IMR-90 (cell line): ENCODE measurements at places on chromosomes 5 and 9. TPM values are rescaled to one million over a fixed set of nuclear protein-coding genes. Genes with fewer than 3 reads are reported as not detected.

DNA sequence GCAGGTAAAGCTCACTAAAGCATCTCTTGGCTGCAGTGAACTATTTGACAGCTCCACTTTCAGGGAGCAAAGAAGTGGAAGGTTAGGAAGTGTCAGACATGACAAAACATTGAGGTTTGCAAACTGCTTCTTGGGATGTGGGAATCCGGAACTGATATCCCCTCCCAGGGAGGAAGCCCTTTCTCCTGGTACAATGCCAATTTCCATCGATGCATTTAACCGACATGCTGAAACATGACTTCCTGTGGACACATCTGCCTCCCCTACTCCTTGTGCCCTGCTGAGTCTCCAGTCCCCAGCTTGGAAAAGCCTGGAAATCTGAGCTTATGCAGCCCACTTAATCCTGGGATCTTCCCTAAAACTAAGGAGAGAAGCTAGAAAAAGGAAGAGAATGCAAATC, 323.1 kb upstream of the DAP start:
- no peak for DNase-seq

DNA sequence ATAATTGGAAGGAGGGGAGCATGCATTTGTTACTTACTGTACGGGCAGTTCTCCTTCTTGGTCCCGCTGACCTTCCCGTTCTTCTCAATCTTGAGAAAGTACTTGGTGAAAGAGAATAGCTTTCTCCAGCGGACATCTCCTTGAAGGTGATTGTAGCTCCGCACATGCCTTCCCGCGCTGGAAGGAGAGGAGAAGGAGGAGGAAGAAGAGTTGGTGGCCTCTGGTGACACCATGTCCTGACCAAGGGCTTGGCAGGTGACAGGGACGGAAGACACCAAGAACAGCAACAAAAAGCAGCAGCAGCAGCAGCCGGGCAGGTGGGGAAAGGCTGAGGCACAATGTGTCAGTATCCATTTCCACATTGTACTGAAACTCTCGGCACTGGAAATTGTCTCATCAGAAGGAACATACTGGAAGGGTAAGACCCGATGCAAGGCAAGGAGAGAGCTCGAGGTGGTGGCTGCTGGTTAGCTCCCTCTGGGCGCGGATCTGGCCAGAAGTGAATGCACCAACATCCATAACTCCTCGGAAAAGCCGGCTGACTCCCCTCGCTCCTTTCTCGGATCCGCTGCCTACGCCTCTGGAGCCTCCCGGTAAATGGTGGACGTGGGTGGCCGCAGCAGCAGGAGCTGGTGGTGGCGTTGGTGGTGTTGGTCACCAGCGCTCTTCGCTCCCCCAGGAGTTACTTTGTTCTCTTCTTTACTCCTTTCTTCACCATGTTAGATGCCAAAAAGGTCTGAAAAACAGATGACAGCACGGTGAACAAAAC, 715 bp downstream of the FGF10 start:
- DNase-seq, result peak; percentile 2

GRCh38 chr5:141713616-141714309, 31.7 kb upstream of the ARAP3 start:
- no peak for DNase-seq

DNA sequence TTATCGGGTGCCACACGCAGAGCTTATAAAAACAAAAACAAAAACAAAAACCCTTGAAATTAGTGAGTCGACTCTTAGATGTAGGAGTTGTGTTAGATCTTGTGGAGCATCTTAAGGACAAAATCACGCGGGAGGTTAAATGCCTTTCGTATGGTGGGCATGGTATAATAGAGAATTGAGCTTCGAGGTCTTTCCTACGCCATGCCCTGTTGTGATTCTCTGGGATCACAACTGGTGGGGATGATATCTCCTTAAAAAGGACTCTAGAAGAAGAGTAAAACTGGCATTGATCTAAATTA, 773 bp upstream of the ELL2 start:
- no peak for DNase-seq

- no peak for DNase-seq
These were observed 35.7 kb upstream of the UGT3A1 start for GRCh38 chr5:36026706-36027465.

DNA sequence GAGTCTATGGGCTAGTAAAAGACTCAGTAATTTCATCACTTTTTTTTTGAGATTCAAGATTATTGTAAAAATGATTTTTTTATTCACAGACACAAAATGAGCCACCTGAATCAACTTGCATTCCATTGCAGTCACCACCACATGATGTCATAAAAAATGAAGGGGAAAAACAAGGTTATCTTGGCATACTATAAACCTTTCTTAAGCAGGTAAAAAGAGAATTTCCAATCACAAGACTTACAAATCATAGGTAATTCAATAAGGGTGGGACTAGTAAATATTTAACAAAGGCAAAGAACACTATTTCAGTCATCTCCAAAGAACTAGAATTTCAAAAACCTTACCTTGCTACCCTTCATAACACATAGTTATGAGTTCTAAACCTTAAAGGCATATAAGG, 30.7 kb downstream of the TRPM6 start:
- DNase-seq, result no peak

GRCh38 chr5:76367623-76368371, 35.3 kb upstream of the IQGAP2 start:
- peak; percentile 16 for DNase-seq

ELOVL7 gene
- polyA plus RNA-seq, result not detected in 2 replicates

KLF9 gene
- polyA plus RNA-seq, result 4.1 and 4.3 TPM in 2 replicates

NMUR2 gene
- not detected in 2 replicates for polyA plus RNA-seq

DENND4C gene
- polyA plus RNA-seq, result 7.3 and 9.0 TPM in 2 replicates

GRCh38 chr9:35048511-35048910, 23.9 kb downstream of the VCP start:
- DNase-seq, result no peak

DNA sequence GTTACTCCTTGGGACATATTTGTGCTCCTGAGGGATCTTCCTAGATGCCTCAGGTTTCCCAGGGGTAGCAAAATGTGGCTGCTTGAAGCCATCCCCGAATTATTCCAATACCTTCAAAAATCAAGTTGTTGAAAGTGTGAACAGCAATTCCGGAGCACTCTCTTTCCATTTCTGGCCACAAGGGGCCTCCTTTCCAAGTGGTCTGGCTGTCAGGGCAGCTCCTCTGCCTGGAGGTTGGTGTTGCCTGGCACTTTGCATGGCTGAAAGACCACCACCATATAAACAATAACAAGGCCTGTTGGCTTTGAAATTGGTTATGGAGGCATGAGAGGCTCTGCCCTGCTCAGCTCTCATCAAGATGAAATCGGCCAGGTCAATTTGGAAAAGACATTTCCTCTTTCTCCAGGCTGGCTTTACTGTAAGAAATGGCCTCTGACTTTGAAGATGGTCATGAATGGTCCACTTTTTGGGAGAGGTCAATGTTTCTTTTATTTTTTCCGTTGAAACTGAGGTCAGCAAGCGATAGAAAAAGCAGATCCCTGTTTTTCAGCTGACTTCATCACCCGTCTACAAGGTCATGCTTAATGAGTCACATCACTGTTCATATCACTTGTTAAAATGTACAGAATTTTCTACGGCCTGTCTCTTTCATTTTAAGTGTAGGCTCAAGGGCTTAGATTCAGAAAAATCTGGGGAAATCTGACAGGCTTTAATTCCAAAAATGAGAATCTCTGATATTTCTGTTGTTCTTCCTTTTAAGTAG, 481.1 kb upstream of the ZNF608 start:
- DNase-seq, result peak; percentile 26

- DNase-seq, result no peak
These were observed 3.4 kb upstream of the F12 start for GRCh38 chr5:177412603-177413233.

CCDC180 gene
- 0.24 and 0.59 TPM in 2 replicates for polyA plus RNA-seq

GRCh38 chr9:109118808-109119438, 824 bp downstream of the TMEM245 start:
- peak; percentile 15 for DNase-seq

GRCh38 chr5:149152317-149152746, 11.0 kb downstream of the ABLIM3 start:
- peak; percentile 62 for DNase-seq

- DNase-seq, result no peak
These were observed 154.6 kb downstream of the PIK3R1 start for GRCh38 chr5:68370196-68370595.

GRCh38 chr5:10904862-10905432, 143.9 kb upstream of the DAP start:
- no peak for DNase-seq

GRCh38 chr5:156505101-156505500, 178.1 kb downstream of the SGCD start:
- no peak for DNase-seq

DNA sequence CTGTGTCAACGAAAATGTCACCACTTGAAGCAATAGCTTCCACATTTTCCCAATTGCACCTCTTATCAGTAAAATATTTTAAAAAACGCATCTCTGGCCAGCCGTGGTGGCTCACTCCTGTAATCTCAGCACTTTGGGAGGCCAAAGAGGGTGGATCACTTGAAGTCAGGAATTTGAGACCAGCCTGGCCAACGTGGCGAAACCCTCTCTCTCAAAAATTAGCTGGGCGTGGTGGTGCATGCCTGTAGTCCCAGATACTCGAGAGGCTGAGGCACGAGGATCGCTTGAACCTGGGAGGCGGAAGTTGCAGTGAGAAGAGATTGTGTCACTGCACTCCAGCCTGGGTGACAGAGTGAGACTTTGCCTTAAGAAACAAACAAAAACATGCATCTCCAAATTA, 210.1 kb upstream of the CHD1 start:
- no peak for DNase-seq

RUSC2 gene
- 35.4 and 42.8 TPM in 2 replicates for polyA plus RNA-seq

GRCh38 chr9:125486152-125486508, 220.9 kb downstream of the MAPKAP1 start:
- no peak for DNase-seq

DNA sequence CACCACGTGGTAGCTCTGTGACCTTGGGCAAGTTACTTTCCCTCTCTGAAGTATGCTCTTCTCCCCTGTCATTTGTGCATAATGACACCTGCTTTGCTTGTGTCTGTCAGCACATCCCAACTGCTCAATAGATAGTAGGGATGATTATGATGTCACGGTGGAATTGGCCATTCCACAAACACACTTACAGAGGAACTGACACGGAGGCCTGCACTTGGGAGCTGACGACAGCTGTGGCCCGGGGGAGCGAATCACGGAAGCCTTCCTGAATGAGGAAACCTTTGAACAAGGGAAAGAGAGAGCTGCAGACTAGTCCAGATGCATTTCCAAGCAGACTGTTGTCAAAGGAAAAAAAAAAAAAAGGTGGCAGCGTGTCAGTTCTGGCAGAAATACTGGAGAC, 21.0 kb downstream of the TLX3 start:
- DNase-seq, result no peak

DNA sequence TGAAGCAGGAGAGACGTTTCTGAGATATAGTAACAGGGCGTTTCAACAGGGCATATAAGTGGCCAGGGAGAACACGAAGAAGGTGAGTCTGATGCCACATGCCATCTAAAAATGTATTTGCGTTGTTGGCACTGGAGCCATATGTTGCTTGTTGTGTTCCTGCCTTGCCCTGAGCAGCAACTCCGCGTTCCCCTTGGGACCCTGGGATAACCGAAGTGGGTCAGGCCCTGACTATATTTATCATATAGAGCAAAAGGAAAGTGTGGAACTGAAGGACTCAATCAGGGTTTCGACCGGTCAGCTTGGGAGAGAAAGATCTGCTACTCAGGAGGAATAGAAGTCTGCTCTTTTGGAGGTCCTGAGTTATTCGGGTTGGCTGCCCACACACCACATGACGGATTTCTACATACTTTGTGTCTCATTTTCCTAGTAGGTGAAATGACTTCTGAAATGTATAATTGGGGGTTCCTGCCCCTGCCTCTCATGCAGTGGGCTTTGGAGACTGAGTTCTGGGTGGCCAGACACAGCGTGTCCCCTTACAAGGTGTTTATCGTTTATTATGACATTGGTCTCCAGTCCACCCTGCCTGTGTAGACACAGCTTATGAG, 3.0 kb downstream of the STC2 start:
- no peak for DNase-seq

- DNase-seq, result peak; percentile 86
These were observed 4.0 kb downstream of the SLC35D2 start for GRCh38 chr9:96379461-96379860.

ADCY2 gene
- not detected in 2 replicates for polyA plus RNA-seq

DNA sequence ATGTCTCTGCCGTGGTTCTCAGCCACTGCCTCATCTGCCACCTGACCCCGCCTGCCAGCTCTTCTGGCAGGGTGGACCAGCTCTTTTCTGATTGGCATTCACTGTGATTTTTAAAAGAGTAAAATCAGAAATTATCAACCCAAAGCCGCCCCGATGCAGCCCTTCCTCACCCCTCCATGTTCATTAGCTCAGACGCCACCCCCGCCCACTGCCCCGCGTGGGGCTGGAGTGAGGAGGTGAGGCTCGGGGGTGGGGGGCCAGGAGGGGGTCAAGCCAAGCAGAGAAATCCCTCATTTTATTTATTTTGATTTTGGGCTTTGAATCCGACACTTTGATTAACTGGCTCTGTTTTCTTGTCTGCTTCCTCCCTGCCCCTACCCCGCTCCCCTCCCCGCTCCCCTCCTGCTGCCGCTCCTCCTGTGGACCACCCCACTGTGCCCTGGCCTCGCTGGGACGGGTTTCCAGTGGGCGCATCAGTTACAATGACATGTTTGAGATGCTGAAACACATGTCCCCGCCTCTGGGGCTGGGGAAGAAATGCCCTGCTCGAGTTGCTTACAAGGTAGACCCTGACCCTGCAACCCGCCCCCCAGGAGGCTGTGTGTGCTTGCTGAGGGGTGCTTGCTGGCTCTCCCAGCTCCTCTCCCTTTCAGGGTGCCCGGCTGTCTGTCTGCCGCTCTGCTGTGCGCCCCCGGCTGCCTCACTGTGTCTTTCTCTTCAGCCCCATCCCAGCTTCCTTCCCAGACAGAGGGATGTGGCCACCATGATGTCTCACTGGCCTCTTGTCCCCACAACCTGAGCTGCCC, 224.9 kb downstream of the CACNA1B start:
- DNase-seq, result no peak

- DNase-seq, result no peak
These were observed 223 bp downstream of the LRSAM1 start for GRCh38 chr9:127451608-127451857.

- no peak for DNase-seq
These were observed 31.0 kb upstream of the FSD1L start for GRCh38 chr9:105416840-105417239.

GRCh38 chr5:145960166-145960565, 23.8 kb downstream of the SH3RF2 start:
- DNase-seq, result no peak

- no peak for DNase-seq
These were observed 103.4 kb upstream of the SPRY4 start for GRCh38 chr5:142428036-142428772.

DNA sequence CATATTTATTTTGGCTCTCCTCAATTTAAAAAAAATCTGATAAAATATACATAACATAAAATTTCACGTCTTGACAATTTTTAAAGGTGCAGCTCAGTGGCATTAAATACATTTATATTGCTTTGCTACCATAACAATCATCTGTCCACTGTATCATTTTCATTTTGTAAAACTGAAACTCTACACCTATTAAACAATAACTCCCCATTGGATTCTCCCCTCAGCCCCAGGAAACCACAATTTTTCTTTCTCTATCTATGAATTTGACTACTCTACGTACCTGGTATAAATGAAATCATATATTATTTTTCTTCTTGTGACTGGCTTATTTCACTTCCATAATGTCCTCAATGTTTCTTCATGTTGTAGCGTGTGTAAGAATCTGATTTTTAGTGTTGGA, 563.5 kb downstream of the PRR16 start:
- no peak for DNase-seq
